Islet precursor cell (in vitro differentiated cells): ENCODE measurements at places on chromosomes 11 and 22.

DNA sequence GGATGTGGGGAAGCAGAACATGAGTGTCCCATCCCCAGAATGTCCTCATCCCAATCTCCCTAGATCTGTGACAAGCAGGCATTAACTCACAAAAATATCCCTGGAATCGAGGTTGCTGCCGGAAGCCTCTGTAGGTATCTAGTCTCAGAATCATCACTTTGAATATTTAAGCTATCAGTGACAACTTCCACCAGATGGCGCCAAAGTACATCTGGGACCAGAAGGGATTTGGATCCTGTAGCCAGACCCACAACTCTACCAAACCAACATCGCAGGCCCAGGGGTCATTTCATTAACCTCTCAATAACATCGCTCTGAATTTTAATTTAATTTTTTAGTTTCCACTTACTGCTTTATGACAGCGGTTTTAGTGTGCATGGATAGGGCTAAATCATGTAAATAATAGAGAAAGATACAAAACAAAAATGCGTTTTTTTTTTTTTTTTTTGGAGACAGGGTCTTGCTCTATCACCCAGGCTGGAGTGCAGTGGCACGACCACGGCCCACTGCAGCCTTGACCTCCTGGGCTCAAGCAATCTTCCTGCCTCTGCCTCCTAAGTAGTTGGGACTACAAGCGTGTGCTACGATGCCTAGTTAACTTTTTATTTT is 1.1 kb upstream of the EXT2 start:
- DNase-seq: peak; percentile 84

- DNase-seq: no peak
These were observed 73.8 kb upstream of the SHISAL1 start for GRCh38 chr22:44386386-44387035.

- DNase-seq: peak; percentile 97
These were observed at the start of gene RASSF10 for GRCh38 chr11:13008625-13009475. Gene RASSF10 (plus strand): TSS chr11:13009316. CDS start chr11:13009577, 261 bp downstream.

GRCh38 chr11:114448749-114449482 is 9.6 kb downstream of the REXO2 start:
- no peak for DNase-seq

GRCh38 chr11:100585728-100586127 is 101.4 kb upstream of the ARHGAP42 start:
- no peak for DNase-seq

DNA sequence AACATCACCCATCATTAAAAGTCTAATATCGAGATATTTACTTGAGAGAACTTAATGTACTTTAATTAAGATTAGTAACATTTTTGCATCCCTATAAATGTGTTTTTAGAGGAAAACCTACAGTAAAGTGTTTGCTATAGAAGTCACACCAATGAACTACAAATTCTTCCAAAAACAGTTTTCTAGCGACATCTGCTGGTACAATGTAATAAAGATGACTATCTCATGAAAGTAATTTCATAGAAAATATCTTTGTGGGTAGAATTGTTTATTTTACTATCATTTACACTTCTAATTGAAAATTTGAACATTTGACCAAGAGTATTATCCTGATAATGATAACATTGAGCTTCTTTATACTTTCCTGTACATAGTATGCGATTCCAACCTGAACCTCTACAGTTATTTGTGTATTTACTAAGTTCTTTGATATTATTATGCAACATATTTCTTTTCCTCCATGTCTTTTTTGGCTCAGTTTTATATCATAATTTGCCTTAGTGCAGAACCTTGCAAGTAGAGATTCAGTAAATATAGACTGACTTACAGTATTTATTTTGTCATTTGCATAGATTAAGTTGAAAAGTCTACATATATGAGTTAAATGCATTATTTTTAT is 252.7 kb downstream of the TMEM135 start:
- DNase-seq: no peak

DNA sequence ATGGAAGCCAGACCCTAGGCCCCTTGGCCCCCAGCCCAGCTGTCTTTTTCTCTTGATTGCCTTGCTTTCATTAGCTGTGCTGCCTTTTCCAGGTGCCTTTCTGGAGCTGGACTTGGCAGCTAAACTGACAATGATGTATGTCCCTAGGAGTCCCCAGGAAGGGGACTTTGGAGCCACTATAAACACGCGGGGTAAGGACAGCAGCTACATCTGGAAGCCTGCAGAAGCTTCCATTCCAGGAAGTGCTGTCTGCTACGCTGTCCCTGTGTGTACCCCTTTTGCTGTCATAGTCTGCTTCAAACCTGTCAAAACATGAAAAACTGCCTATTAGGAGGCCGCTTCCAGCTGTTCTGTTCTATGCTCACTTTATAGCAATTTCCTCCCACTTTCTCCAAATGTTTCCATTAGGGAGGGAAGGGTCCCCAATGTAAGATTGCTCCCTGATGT is 153.3 kb upstream of the RAG2 start:
- no peak for DNase-seq

DNA sequence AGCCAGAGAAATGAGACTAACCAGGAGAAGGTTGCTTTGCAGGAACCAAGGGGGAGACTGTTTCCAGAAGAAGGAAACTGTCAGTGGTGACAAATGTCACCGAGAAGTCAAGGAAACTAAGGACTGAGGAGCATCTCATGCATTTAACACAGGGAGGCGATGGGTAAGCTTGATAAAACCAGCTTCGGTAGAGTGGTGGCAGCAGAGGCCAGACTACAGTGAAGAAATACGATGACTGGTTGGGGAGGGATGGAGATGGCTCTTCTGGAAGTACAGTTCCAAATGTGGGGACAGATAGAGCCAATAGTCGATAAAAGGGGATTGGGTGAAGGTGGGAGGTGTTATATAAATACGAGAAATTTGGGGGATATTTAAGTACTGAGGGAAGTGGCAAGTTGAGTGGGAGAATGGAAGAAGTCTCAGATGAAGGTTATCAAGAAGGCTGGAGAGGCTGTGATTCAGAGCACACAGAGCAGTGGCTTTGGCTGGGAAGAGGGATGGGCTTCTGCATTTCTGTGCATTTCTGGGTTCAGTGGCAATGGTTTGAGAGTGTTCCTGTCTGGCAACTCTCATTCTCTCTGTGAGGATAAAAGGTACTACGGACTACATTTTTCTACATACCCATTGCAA is 29.2 kb downstream of the SC5D start:
- DNase-seq: no peak

- DNase-seq: no peak
These were observed 204.0 kb downstream of the TBC1D22A start for GRCh38 chr22:46966495-46966845.
